T-helper 1 cell (primary cell): ENCODE measurements at places on chromosomes 5 and 9.

- no peak for DNase-seq
These were observed 195.0 kb downstream of the GADD45G start for GRCh38 chr9:89799766-89800165.

DNA sequence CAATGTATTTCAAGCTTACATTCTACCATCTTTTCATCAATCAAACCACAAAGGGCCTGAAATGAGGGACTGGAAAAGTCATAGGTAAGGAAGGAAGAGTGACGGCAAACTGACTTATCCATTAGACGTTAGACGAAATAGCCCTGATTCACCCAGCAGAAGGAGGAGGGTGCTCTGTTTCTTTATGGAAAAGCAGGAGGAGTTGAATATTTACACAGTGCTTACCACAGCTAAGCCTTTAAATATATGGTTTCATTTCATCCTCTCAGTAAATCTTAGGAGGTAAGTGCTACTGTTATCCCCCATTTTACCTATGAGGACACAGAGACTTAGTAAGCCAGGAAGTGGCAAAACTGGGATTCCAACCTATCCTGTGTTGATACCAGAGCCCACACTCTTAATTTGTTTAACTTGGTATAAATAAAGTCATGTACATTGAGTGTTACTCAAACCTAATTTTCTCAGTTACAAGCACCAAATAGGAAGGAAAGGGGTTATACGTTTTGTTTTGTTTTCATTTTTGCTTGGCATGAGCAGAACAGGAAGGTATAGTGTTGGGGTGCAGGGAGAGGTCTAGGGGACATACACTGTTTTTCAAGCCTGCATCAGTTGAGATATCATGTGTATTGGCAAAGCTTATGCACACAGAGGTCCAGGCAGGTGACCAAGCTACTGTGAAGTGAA is 98.1 kb upstream of the IFNK start:
- DNase-seq = no peak

GRCh38 chr5:142292808-142293207 is 32.0 kb downstream of the SPRY4 start:
- no peak for DNase-seq

DNA sequence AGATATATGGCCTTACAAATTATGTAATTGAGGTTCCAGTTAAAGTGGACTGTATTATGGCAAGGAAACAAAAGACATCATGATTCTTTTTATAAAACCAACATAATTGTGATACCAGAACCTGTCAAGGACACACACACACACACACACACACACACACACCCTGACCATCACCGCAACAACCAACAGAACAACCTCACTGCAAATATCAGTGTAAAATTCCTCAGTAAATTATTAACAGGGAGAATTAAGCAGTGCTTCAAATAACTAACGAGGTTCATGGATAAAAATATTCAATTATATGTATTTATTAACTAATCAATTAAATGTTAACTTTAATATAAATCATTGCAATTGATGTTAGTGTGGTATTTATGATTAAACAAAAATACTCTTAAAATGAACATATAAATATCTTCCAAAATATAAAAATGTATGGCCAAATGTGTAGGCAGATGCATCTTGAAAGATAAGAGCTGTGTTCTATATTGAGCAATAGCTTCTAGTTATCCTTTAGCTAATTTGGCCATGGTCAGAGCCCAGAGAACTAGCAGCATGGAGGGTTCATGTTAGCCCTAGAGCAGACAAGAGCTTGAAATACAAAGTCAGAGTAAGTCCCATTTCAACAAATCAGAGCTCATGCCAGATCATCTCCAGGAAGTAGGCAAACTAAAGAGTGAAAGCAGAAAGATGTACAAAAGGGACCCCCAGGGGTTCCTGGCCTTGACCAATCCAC is 280.5 kb upstream of the ADAMTS16 start:
- DNase-seq = no peak

GRCh38 chr9:34581318-34581717 is 8.2 kb downstream of the CNTFR start:
- no peak for DNase-seq

- no peak for DNase-seq
These were observed 13.5 kb upstream of the SLC6A19 start for GRCh38 chr5:1187950-1188334.

- no peak for DNase-seq
These were observed 21.7 kb downstream of the FAT2 start for GRCh38 chr5:151569132-151570046.

GRCh38 chr9:80794197-80794596 is 895.1 kb downstream of the TLE1 start:
- DNase-seq = no peak

GRCh38 chr9:135096408-135096895 is 9.0 kb downstream of the OLFM1 start:
- no peak for DNase-seq

- DNase-seq = no peak
These were observed 3.1 kb downstream of the WNK2 start for GRCh38 chr9:93187047-93187446.

GRCh38 chr9:129551393-129551973 is 69.4 kb downstream of the C9orf50 start:
- no peak for DNase-seq

- DNase-seq = no peak
These were observed 23.8 kb downstream of the PHAX start for GRCh38 chr5:126624534-126624933.

DNA sequence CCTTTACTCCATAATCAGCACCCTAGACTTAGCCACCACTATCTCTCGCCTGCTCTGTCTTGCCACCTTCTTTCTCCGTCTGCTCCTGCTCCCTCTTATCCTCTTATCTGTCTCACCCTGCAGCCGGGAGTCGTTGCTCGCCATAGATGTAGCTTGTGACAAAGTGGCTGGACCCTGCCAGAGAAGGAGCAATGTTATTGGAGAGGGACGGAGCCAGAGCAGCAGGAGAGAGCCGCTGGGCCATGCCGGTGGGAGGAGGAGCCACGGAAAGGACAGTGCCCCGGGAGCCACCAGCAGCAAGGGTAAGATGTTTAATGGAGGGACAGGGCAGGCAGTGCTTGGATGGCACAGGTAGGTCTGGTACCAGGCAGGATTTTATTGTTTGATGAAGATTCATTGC is 137.3 kb downstream of the SEC61B start:
- DNase-seq = no peak

DNA sequence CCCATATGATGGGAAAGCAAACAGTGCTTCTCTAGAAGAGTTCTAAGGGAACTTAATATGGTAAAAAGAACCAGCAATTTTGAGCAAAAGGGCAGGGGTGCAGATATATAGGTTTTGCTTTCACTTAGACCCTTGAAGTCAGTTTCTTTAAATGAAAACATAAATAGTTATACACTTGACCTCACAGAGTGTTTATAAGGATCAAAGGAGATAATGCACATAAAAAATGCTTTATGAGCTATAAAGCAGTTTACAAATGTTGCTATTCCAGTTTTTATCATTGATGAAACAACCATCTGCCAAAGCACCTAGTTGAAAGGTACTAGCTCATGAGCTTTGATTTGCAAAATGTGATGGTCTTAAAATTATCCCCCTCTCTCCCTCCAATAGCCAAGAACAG is 45.7 kb downstream of the ITGA2 start:
- DNase-seq = no peak

DNA sequence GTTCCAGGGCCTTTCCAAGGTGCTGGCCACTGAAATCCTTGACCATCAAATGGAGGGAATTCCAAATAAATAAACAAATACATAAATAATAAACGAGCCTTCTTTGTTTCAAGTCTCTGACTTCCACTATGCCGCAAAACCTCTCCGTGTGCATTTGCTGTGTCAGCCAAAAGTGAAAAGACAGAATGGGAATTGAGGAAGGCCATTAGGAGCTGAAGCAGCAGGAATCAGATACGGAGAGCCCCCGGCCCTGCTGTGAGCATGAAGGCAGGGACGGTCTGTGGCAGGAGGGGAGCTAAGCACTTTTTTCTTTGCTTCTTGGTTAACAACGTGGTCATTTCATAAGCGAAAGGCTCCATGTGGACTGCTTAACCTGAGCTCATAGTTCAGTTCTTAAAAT is 26.1 kb downstream of the PLPPR1 start:
- no peak for DNase-seq

DNA sequence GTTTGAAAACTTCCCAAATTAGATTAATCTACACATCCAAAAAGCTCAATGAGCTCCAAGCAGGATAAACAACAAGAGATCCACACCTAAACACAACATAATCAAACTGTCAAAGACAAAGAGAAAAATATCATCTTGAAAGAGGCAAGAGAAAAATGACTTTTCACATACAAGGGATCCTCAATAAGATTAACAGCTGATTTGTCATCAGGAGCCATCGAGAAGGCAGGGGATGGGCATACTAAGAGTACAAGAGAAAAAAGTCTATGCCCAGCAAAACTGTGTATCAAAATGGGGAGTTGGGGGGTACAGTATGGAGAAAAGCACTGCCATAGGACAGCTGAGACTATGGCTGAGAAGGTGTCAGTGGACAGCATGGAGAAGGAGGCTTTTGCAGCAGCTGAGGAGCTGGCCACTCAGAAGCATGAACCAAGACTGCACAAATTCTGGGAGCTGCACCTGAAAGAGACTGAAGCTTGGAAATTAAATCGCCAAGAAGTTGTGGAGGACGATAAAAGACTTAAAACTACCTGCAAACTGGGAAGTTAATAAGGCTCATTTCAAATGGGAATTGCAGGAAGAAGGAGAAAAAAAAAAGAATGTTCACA is 20.9 kb downstream of the DNAJB5 start:
- DNase-seq = no peak

- no peak for DNase-seq
These were observed 27.2 kb downstream of the PRRC2B start for GRCh38 chr9:131420980-131421624.

DNA sequence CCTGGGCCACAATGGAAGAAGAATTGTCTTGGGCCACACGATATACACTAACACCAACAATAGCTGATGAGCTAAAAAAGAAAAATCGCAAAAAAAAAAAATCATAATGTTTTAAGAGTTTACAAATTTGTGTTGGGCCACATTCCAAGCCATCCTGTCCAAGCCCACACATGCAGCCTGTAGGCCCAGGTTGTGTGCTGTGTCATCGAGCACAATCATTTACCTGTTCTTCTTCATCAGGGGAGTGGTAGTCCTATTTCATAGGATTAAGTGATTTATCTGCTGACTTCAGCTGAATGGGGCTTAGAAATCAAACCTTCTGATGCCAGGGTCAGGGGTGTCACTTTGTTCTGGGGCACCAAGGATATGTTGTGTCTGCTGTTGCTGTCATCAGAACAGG is 44.6 kb upstream of the ELL2 start:
- DNase-seq = no peak

- DNase-seq = no peak
These were observed 190.3 kb downstream of the GOLPH3 start for GRCh38 chr5:31983851-31984250.

DNA sequence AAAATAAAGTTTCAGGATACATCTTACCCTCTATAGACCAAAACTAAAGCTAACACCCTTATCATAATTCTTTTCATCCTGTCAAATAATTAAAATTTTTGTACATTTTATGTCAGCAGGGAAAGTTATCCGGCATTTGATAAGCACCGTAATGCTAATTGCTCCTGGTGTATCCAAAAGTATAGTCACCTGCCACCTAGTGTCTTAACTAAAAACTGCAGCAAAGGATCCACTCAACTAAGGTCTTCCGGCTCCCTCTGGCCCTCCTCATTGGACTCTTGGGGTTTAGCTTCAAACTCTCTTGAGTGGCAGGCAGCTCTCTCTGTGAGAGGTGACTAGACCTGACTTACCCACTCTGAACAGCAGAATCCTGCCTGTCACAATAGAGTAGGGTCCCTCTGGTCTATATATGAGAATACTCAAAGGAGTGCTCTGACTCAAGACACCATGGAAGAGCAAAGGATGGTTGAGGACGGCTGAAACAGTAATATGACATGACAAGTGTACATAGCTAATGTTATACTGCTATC is 60.4 kb upstream of the CAST start:
- DNase-seq = peak; percentile 49

DNA sequence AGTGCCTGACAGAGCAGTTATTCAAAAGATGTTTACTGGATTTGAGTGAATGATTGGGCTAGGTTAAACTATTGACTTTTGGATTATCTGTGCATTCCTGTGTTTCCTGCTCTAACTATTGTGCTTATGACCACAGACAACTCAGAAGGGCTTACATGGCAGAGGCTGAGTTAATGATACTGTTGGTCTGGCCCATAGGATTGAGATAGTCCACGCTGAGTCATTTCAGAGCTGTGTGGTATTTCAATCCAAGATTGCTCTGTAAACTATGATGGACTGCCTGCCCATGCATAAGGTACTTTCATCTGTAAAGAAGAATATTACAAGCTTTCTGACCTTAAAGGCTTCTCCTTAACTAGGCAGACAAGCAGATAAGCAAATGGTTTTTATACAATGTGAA is 49.1 kb upstream of the SLIT3 start:
- DNase-seq = no peak

GRCh38 chr5:116887104-116887503 is 312.5 kb upstream of the SEMA6A start:
- DNase-seq = no peak

DNA sequence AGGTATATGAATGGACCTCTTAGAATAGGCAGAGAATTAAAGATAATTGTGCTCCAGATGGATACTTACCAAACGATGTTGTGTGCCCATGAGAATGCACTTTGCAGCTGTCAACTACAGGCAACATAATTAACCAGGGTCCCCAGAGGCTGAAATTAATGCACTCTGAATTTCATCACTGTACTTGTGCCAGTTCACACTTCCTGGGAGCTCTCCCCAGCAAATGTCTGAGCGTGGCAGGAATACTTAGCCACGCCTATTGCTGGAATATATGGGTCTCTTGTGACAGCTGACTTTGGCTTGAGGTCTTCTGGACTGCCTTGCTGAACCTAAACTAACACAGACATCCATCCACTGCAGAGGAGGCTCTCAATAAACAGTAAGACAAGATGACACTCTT is 11.9 kb upstream of the C1QTNF2 start:
- DNase-seq = no peak

GRCh38 chr5:100903039-100903887 is at the start of gene ST8SIA4:
ST8SIA4 (minus strand) TSS chr5:100903282; CDS start chr5:100902955, 327 bp downstream.
- DNase-seq = peak; percentile 97

- no peak for DNase-seq
These were observed 81.0 kb downstream of the HTR4 start for GRCh38 chr5:148573374-148573773.

- DNase-seq = no peak
These were observed 11.4 kb downstream of the CAMK2A start for GRCh38 chr5:150278046-150278730.

DNA sequence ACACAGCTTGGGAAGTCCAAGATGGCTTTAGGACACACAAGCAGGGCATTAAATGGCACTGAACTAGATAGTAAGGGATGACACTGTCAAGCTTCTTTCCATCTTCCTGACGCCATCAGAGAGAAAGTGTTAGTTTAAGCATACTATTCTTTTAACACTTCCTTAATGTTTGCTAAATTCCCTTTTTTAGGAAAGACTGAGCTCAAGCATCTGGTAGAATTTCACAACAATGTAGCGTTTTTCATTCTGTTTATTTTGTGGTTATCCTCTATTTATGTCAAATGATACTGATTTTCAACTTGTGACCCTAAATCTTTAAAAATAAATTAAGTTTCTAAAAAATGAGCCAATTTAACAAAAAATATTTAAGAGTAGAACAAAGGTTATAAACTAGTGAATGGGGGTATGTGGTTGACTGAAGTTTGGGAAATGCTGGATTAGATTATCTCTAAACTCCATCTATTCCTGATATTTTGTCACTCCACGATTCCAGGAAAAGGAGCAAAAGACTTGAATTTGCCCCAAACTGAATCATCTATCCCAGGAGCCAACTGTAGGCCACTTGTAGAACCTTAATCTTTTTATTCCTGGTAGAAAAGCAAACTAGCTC is 147.4 kb upstream of the KLF9 start:
- no peak for DNase-seq
